Astrocyte (in vitro differentiated cells and primary cell): ENCODE measurements at places on chromosomes 1 and 21.

DNA sequence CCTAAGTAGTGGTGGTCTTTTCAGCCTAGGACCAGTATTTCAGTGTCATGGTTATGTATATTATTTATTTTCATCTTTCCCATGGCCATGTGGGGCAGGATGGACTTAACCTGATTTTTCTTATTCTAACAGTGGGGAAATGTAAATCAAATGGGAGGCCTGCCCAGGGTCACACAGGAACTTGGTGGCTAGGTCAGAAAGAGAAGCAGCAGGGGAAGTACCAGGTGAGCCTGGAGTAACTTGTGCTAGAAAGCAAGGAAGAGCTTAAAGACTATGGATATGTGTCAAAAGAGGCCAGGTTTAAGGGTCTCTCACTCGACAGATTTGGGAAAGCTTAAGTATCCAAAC lies 936 bp downstream of the ZFP69B start:
- DNase-seq: no peak

DNA sequence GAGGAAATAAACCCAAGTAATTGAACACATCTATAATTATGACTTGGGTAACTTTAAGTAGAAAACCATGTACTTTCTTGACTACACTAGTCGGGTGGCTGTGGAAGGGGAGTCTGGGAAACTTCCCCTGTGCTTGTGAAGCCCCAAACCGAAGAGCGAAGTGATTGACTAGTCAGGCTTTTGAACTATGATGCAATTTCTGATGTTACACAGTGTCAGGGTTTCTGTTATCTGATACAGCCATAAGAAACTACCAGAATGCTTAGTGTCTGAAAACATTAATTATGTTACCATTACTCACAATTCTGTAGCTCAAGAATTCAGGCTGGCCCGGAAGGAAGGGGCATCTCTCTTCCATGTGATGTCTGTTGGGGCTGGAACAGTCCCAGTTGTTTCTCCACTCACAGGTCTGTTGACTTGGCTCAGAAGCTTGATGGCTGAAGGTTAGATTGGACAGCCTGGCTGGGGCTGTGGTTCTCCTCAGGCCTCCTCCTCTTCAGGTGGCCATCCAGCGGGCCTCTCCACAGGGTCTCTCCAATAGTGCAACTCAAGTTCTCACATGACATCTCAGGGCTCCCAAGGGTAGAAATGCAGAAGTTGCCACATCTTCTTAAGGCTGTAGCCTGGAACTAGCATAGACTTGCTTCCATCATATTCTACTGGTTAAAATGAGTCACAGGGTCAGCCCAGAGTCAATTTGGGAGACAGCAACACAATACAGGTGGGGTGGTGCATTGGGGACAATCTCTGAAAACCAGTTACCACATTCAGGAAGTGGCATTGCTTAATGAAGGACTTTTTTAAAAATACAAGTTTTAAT lies 8.3 kb upstream of the C8B start:
- no peak for DNase-seq

DNA sequence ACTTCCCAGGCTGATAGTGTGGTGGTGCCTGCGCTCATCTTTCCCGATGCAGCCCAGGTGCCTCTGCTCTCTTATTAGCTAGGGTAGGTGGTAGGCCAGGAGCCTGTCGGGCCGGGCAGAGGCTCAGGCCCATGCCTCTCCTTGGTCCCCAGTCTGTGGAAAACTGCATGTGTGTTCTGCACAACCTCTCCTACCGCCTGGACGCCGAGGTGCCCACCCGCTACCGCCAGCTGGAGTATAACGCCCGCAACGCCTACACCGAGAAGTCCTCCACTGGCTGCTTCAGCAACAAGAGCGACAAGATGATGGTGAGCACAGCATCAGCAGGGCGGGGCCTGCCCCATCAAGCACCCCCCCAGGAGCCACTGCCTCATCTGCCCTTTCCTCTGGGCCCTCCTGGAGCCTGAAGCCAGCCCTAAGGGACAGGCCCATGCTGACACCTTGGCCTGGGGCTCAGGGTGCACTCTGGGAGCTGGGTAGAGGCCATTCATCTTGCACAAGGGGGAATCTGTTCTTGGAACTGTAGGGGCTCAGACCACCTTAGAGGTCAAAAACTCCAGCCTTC lies 38.6 kb downstream of the PKP1 start:
- no peak for DNase-seq

DNA sequence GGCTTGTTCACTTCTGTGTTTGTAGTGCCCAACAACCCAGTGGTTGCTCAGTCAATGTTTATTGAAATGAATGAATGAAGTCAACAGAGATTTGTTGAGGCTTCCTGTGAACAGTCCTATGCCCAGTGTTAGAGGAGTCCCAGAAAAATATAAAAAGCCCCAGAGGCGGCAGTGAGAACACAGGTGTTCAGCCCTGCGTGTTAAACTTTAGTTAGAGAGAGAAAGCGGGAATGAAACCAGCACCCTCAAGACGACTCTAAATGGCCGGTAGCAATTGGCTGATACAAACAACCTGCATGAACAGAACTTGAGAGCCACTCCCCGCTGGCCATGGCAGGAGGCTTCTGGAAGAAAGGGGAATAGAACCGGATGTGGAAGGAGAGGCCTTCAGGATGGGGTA lies 22.6 kb downstream of the TMEM51 start:
- no peak for DNase-seq

GRCh38 chr1:179142889-179143299 lies 61.0 kb downstream of the TOR3A start:
- peak; percentile 99 for DNase-seq

GRCh38 chr1:220924331-220924970 lies 45.2 kb downstream of the HLX start:
- no peak for DNase-seq

GRCh38 chr1:77672374-77672773 lies 10.1 kb downstream of the ZZZ3 start:
- no peak for DNase-seq

DNA sequence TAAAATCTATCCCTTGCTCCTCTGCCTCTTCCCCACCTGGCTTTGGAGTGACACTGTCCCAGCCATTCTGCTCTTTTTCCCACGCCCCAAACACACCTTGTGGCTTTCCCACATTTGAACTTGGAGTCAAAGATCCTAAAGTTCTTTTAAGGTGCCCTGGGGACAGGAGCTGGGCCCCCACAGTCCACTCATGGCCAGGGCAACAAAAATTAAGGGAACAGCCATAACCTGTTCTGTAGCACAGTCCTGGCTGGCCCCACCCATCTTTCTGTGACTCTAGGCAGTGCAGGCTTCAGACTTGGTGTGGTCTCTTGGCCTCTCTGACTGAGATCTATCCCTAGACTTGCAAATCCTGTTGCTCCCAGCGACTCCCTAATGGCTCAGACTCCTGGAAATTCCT lies 143.0 kb upstream of the MAGI3 start:
- DNase-seq: no peak

- DNase-seq: peak; percentile 12
These were observed 144.4 kb upstream of the ETS2 start for GRCh38 chr21:38661197-38661871.

GRCh38 chr21:40179166-40179565 lies 311.9 kb downstream of the PCP4 start:
- DNase-seq: peak; percentile 65

DNA sequence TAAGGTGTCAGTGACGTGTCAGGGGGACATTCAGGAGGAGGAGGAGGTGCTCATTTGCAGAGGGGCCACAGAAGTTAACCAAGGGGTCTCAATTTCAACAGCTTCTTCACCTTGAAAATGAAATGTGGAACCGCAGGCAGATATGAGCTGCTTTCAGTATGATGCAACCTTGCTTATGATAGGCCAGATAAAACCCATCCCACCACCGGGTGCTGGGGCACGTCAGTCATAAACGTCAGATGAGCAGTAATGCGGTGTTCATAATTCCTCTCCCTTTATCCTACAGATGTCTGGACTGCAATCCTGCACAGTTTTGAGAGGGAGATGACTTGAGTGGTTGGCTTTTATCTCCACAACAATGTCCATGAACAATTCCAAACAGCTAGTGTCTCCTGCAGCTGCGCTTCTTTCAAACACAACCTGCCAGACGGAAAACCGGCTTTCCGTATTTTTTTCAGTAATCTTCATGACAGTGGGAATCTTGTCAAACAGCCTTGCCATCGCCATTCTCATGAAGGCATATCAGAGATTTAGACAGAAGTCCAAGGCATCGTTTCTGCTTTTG lies 1.7 kb downstream of the PTGFR start:
- no peak for DNase-seq

DNA sequence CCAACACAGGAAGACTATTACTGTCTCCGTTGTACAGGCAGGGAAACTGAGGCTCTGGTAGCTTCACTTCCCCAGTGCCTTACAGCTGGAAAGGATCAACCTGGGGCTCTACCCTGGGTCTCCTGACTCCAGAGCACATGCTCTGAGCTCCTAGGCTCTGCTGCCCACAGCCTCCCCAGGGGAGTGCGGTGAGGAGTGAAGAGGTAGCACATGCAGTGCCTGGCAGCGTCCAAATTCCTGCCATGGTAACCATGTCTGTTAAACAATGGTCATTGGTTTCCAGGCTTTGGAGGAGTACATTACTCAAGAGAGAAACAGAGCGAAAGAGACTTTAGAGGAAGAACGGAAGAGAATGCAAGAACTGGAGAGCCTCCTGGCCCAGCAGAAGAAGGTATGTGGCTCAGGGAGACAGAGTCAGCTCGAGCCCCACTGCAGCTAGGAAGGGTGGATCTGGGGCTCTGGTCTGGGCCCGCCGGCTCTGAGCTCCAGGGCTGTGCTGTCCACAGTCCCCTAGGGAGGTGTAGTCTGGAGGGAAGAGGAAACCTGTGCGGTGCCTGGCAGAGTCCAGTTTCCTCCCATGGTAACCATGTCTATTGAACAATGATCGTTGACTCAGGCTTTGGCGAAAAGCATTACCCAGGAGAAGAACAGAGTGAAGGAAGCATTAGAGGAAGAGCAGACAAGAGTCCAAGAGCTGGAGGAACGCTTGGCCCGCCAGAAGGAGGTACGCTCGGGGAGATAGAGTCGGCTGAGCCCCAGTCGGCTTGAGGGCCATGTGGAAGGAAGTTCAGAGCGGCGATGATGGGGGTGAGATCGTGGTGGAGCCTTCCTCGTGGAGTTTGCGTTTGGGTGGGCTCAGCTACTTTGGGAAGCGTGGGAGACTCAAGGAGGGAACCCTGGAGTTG lies 64.6 kb upstream of the EFHD2 start:
- DNase-seq: no peak

- no peak for DNase-seq
These were observed 19.8 kb upstream of the LBR start for GRCh38 chr1:225447650-225448089.

DNA sequence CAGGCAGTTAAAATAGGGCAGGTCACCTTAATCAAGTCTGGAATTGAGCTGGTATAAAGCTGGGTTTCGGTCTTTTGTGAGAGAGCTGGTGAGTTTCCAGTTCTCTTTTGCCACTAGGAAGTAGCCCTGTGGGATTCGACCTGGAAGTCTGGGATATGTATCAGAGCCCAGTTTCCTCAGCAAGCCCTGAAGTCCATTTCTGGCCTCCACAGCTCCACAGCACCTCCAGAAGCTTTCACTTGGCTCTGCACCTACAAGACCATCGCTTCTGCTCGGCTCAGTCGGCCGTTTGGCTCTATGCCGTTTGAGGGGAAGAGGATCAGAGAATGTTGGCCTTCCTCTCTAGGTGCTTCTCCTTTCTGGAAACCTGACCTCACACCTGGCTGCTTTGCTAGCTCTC lies 148.0 kb downstream of the GALNT2 start:
- DNase-seq: peak; percentile 39

DNA sequence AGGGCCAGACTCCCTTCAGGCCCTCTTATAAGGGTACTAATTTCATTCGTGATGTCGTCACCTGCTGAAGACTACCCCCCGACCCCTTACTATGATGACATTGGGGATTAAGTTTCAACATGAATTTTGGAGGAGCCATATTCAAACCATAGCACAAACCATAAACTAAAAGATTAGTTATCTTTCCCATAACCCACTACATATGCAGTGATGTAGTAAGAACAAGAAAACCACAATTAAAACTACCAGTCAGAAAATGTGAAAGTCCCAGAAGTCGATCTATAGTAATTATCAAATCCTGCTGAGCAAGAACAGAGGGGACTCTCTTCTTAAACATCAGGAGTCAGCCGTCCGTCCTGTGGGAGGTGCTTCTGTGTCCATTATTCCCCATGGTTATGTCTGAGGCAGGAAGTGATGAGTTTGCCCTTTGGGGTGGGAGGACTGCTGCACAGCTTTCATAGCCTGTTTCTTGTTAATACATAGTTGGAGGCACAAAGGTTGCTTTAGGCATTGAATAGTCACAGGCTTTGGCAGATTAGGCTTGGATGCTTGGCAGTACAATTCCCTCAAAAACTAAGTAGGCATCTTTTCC lies 35.9 kb upstream of the PTGFRN start:
- DNase-seq: no peak

GRCh38 chr1:27380766-27381733 lies 2.1 kb downstream of the CD164L2 start:
- DNase-seq: no peak

- DNase-seq: peak; percentile 44
These were observed 150.1 kb downstream of the PLXNA2 start for GRCh38 chr1:208093754-208094719.

GRCh38 chr1:56466538-56466937 lies 112.8 kb downstream of the PLPP3 start:
- no peak for DNase-seq

DNA sequence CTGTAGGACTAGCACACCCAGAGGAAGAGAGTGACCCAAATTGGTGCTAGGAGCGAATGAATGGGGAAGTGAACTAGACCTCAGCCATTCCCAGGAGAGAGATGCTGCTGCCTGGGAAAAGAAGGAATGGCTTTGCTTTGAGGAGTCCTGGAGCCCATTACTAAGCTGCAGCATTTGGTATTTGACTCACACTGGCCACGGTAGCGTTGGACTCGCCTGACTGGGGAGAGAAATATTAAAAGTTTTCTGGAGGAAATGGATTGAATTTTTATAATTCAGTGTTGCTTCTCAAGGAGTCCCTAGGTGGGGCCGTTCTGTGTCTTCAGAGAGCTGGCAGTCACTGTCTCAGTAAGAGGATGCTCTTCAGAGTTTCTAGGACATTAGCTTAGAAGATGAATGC lies 40.2 kb downstream of the PIK3CD start:
- DNase-seq: no peak

- no peak for DNase-seq
These were observed 3.7 kb upstream of the ID3 start for GRCh38 chr1:23563003-23563402.

DNA sequence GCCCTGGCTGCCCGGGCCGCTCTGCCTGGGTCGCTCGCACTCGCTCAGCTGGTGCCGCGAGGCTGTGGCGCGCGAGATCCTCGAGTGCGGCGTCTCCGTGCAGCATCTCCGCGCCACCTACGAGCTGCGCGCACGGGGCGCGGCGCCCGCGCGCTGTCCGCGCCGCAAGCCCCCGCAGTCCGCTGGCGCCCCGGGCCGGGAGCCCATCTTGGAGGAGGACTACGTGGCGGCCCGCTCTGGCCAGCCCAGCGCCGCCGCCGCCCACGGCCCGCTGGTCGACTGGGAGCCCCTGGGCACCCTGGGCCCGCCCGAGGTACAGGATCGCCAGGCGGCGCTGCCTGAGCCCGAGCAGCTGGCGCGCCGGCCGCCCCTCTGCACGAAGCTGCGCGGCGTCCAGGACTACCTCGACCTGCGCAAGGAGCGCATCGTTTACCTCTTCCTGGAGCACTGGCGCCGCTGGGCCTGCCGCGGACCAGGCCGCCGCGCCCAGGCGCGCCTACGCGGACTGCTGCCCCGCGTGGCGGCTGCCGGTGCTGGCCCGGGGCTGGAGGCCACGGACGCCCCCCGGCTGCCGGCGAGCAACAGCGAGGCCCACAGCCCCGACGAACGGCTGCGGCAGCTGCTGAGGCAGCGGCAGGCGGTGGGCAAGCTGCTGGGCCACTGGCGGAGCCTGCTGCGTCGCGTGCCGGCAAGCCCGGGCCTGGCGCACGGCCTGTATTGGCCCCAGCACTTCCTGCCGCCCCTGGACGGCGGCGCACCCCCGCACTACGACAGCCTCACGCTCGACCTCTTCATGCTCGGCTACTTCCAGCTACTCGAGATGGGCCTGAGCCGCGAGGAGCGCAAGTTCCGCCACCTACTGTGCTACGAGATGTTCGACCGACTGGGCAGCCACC lies 10.9 kb downstream of the TNFRSF25 start:
- no peak for DNase-seq
